T-helper 17 cell (primary cell): ENCODE measurements at places on chromosomes 2 and 18. TPM values are rescaled to one million over a fixed set of nuclear protein-coding genes. Genes with fewer than 3 reads are reported as not detected.
A peak's percentile ranks its signal among the peaks of the same experiment; 100 is the strongest.

TXNL1 gene
- 36.1 TPM for total RNA-seq

GRCh38 chr2:27496357-27497287, at the start of gene GCKR:
Gene GCKR, plus strand, starts transcription at chr2:27496839. Its CDS starts 66 bp downstream, at chr2:27496905.
- peaks cover 13% of the 10 kb centered on the region for H3K36me3 ChIP-seq
- peaks cover 51% of the 10 kb centered on the region for H3K27me3 ChIP-seq
- peak within 1 kb of the TSS; percentile 86 for H3K4me3 ChIP-seq
- H3K27ac ChIP-seq, result no peak within 1 kb of the TSS

- H3K27ac ChIP-seq, result no peak overlapping the region
- DNase-seq, result no peak
- no peaks in the 10 kb centered on the region for H3K36me3 ChIP-seq
- H3K27me3 ChIP-seq, result no peaks in the 10 kb centered on the region
- no peaks in the 10 kb centered on the region for H3K4me1 ChIP-seq
These were observed 133.5 kb upstream of the DTNA start for GRCh38 chr18:34576622-34577021.

SERPINB10 gene
- not detected for total RNA-seq

DNA sequence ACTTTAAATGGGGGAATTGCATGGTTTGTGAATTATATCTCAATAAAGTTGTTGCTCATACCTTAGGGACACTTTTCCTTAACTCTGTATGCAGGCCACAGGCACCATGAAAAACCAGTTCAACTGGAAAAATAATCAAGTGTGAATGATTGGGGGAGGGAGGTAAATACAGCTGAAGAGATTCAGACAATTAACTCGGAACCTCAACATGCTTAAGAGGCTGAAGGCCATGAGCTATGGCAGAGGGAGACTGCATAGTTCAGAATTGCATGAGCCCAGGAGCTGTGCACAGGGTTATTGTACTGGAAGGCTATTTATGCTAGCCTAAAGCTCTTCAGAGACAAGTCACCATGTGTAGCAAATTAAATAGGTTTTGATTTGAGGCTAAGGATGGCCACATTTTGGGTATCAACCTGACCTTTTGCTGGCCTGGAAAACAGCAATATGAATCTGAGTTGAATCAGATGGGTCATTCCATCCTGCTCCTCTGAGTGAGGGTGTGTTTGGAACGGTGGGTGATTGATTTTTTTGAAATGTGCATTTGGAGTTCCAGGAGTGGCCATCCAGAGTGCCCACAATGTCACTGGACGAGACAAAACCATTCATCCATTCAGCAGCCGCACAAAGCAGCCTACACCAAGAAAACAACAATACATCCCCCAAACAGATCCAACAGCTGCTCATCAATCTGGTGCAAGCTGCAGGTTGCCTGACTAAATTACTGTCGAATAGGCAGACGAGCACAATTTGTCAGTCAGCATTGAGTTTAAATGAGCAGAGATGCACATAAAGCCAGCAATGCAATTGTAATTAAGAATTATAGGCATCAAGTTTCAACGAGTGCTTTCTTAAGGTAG, 42.5 kb downstream of the HRH4 start:
- H3K27me3 ChIP-seq, result peaks cover 34% of the 10 kb centered on the region
- peaks cover 7% of the 10 kb centered on the region for H3K36me3 ChIP-seq
- H3K4me1 ChIP-seq, result no peaks in the 10 kb centered on the region
- DNase-seq, result no peak
